ENCODE measurements at places on chromosomes 11 and 22.

DNA sequence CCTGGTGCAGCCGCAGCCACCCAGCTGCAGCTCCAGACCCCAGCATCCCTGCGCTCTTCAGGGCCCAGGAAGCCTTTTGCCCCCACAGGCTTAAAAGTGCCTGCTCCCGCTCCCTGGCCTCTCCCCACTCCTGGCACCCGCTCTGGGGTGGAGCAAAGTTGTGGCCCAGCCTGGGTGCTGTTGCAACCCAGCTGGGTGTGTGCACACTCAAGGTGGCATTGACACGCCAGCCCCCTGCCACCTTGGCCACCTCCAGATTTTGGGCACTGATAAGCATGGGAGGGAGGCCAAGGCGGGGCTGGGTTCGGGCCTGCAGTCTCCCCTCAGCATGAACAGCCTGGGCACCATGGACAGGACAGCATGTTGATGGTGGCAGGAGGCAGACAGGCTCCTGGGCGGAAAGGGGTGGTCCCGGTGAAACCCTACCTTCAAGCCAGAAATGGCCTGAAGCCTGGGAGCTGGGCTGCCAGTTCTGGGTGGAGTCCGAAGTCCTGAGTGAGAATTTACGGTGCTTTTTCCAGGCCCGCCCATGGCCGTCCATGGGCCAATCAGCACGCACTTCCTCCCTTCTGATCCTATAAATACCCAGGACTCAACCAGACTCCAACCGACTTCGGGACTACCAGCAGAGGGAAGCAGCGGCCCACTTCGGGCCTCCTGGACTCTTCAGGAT, 23.6 kb upstream of the RNASEH2C start:
- peak; percentile 62 for DNase-seq

DNA sequence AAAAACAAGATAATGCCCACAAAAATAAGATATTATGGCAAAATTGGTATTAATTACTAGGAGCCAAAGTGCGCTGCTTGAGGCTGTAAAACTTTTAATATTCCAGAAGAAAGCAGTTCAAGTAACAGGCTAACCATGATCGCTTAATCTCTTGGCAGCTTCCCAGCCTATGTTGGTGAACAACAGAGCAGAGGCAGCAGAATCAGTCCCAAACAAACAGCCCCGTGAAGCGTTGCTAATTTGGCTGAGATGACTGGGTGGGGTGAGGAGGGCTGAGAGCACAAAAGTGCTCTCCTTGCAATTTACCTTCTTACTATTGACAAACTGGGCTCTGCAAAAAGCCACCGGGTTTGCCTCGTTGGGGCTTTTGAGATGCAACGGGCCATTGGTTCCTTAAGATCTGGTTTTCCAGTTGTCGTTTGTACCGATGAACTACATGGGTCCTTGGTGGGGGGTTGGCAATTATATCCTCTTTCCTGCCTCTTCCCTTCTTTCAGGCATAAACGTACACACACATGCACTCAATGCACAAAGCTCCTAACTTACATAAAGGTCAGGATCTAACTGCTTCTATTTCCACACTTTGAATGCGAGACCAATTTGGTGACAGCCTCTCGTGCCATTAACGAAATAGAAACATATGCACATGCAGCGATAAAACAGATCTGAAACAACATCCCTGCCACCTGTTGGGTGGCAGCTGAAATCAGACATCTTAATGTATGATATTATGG, 407.6 kb upstream of the CADM1 start:
- no peak for DNase-seq

GRCh38 chr22:49701380-49702067, 126.1 kb downstream of the BRD1 start:
- DNase-seq = no peak

GRCh38 chr11:16796311-16796710, 57.9 kb downstream of the C11orf58 start:
- no peak for DNase-seq

GRCh38 chr11:62770778-62771143, 435 bp upstream of the TAF6L start:
- DNase-seq = no peak

DNA sequence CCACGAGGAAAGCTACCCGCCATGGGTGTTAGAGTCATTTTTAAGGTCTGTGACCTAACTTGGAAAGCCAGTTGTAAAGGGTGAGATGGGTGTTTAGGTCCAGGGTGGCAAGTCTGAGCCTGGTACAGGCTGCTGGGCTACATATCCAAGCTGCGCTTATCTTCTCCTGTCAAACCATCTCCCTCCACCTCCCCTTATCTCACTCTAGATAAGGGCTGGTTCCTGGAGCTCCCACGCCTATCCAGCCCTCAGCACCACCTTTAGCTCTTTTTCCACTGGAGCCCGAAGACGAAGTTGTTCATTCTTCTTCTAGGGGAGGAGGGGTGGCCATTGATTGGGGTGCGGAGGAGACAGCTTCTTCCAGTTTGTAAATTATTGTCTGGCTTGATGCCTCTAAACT, 48.5 kb downstream of the MICAL2 start:
- no peak for DNase-seq

DNA sequence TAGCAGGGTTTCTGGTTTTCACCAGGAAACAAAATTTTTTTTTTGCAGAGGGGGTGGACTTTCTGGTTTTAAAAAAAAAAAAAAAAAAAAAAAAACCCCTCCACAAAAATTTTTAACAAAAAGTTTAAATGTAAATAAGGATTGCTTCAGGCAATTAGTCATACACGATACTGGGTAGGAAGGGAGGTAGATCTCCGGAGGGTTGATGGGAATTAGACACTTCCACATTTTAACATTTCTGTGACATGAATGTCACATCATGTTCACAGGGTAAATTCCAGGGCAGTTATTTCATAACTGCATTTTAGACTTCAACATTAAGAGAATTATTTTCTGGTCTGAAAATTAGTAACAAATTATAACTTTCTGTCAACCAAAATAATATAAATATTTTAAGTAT, 15.9 kb downstream of the NUP98 start:
- no peak for DNase-seq

DNA sequence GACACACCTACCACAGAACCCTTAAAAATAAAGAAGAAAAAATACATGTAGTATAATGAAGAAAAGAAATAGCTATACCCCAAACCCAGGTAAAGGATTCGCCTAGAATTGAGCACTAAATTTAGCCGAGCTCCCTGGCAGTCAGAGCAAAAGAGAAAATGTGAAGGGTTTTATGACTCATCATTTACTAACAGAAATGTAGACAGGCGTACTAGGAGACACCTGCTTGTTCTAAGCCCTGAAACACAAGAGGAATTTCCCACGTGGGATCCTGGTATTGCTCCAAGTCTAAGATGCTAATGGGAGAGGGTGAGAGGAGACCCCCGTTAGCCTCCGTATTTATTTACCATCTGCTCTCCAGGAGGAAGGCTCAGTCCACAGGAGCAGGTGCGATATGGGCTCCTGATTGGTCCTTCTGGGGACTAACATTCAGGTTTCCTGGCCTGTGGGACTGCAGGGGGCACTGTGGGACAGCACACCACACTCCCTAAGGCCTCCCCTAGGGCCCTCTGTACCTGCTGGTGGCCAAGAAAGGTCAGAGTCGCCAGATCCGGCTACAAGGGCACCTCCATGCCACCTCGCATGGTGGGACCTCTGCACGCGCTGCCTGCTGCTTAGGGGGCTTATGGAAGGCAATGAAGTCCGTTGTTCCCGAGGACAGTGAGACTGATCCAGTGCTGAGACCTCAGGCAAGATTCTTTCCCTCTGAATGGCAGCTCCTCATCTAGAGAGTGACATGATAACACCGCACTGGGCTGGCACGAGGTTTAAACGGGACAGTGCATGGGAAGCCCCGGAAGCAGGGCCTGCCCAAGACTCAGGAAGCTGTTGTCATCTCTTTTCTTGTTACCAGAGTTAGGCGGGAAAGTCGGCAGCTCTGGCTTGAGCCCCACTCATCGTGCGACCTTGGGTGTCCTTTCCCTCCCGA, 25.8 kb downstream of the KCNC1 start:
- DNase-seq = peak; percentile 51

DNA sequence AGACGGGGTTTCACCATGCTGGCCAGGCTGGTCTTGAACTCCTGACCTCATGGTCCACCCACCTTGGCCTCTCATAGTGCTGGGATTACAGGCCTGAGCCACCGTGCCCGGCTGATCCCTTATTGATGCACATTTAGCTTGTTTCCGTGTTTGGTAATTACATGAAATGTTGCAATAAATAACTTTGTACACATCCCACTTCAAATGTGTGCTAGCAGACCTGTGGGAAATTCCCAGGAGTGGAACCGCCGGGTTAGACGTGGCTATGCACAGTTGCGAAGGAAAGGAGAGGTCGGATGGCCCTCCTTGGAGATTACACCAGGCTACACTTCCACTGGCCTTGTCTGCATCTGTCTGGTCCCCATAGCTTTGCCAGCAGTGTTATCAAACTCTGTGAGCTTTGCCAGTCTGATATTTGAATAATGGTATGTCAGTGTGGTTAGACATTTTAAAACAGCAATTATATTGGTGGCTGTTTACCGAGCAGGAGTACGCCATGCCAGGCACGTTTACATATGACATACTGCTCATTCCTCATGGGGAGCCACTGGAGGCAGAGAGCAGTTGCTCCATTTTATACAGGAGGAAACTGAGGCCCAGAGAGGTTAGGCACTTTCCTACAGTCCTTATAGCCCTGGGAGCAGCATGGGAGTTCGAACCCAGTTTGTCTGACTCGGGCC, 27.2 kb upstream of the SYT7 start:
- DNase-seq = no peak

DNA sequence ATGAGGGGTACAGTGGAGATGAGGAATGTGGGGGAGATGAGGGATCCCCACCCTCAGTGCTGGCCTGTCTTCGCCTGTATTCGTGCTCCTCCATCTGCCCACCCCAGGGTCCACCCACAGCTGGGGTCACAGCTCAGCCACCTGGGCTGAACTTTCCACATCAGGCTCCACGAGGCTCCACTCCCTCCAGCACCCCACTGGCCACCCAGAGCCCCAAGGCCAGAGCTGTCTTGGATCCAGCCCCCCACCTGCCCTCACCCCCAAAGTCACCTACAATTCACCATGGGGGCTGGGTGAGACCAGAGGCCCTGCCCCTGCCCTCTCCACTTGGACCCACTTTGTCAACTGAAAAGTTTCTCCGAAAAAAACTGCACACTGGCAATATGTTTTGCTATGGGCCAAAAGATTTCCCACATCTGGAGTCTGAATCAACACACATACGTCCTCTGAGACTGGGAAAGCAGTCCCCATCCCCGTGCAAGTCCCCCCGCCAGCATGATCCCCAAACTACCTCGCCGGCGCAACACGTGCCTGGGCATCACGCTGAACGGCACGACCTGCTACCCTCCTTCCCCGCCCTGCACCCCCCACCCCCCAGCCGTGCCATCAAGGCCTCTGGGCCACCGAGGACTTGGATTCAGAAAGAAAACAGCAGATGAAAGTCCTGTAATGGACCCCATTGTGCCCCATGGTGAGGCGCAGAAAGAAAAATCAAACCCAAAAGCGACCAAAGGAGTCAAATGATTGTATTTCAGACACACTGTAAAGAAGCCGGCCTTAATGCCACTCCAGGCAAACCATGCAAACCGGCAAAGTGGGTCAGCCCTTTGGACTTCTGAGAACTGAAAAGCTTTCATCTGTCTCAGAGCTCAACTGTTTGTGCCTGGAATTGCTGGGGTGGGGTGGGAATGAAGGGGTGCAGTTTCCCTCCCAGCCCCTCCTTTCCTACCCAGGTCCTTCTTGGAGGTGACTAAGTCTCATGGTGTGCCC, 16.5 kb upstream of the GAL start:
- no peak for DNase-seq

All from HCT116 (cell line).